ENCODE measurements at places on chromosomes 7 and 10.

GRCh38 chr10:12803776-12804175, 197.7 kb downstream of the CCDC3 start:
- no peak for DNase-seq

GRCh38 chr7:65477326-65477725, 103.7 kb downstream of the ZNF92 start:
- peak; percentile 32 for DNase-seq

DNA sequence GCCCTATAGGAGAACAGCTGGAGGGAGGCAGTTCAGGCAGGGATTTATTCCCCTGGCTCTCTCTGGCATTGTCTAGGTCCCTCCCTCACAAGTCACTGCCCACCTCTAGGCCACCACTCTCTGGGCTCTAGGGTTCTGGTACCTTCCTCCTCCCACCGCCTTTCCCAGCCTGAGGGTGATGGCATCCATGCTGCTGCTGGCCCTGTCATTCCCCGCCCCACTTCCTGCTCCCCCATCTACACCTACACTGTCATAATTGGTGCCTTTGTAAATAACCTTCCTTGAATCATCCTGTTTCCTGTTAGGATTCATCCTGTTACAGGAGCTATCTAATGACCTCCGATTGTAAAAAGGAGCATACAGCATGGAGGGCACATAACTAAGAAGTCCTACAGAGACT, 303.3 kb upstream of the COBL start:
- no peak for DNase-seq

GRCh38 chr7:114784746-114785145, 137.1 kb upstream of the MDFIC start:
- DNase-seq: no peak

DNA sequence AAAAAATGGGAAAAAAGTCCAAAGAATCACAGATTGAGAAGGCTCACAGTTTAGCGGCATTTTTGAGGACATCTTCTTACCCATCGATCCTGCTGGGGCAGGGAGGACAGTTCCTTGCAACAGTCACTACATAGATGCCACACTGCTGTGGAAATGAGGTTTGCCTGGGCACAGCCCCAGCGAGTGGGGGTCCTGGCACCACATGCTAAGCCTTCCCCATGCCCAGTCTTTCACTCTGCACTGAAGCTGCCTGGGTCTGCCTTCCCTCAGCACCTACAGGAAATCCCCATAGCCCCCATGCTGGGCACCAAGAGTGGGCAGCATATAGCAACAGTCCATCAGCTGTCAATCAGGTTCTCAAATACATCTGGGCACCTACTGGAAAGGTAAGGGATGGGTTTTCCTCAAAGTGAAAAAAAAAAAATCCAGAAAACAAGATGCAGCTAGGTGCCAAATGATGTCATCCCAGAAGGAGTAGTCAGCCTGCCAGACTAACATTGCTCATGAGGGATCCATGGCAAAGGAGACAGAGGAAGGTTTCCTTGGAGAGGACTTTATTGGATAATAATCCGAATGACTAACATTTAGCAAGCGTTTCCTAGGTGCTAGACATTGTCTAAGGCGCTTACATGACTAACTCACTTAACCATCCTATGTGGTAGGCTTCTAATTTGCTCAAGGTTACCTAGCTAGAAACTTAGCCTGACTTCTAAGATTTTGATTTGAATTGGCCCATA, 125.7 kb upstream of the CXCL12 start:
- DNase-seq: no peak

- DNase-seq: no peak
These were observed 64.1 kb upstream of the ASAH2 start for GRCh38 chr10:50315424-50315823.

DNA sequence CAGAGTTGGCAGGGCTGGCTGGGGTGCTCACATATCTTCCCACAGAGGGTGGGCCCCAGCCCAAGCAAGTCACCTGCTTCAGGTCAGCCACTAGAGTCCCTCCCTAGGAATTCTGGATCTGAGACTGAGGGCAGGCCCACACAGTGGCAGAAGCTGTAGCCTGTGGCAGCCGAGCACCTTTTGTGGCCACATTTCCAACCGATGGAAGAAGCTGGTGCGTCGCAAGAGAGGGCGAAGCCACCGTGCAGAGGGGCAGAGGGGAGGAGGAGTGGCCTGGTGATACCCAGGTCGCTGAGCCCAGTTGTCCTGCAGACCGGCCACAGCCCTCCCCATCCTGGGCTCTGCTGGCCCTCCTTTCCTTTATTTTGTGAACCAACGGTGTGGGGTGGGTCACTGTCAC, 5.3 kb downstream of the POLM start:
- no peak for DNase-seq

Data from SK-N-DZ (cell line).